NCI-H1417 treated with DMSO at 0.1 percent for 48 hours (cell line): ENCODE measurements at places on chromosomes 7 and 10.

- DNase-seq = no peak
These were observed 257.9 kb upstream of the AKR1E2 start for GRCh38 chr10:4568086-4568485.

DNA sequence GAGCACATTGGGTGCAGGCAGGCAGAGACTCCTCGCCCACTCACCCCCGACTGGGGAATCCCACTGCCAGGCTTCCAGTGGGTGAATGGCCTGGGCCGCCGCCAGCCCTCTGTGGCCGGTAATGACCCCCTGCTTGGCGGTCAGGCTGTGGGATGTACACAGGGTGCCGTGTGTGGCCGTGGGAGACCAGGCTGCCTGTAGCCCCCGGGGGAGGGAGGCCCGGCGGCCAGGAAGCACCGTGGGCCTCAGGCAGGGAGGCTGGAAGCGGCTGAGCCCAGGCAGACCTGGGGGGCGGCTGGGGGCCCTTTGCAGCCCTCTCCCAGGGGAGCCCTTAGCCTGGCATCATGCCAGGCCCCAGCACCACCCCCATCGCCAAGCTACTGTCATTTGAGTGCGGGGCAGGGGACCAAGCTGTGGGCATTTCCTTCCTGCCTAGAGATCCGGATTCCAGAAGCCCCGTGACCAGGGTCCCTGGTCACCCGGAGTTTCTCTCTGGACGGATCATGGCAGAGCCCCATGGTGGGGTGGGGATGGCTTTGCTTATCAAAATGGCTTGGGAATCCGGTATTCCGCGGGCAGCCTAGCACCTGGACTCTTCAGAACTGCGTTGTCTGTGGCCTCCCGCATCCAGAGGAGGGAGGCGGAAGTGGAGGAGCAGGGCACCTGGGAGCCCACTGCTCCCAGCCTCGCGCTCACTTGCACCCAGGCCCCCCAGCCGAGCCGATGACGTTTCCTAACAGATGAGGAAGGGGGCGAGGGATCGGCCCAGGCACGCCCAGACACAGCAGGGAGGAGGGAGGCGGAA, 1.1 kb downstream of the TTYH3 start:
- DNase-seq = peak; percentile 23

DNA sequence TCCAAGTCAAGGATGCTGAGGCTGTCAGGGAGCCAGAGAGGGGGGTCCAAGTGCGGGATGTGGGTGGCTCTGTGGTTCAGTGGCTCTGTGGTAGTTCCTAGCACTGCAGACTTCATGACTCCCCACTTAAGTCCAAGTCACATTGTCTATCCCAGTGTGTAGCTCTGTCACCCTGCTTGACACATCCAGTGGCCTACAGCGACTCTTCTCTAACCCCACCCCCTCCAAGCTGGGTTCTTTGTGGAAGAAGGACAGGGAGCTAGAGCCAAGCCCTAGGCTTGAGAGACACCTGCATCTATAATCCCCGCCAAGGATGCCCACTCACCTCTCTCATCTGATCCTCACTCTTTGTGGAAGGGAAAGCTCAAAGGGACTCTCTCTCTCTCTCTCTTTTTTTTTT, 57.6 kb downstream of the ADCYAP1R1 start:
- no peak for DNase-seq

DNA sequence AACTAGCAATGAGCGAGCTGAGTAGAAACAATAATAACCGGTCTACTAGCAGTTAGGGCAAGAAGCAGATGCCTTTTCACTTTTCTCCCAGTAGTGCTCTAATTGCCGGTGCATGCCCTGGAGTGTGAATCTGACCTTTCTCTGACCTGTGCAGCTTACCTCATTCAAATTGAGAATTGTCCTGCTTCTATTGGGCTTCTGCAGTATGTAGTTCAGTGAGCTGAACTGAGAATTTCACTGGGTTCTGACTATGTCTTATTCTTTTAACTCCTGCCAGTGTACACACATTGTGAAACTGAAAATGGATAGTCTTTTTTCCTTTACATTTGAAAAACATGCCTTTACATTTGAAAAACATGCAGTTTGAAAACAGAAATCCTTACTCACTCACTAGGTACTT, 157.9 kb upstream of the GRM3 start:
- DNase-seq = no peak

DNA sequence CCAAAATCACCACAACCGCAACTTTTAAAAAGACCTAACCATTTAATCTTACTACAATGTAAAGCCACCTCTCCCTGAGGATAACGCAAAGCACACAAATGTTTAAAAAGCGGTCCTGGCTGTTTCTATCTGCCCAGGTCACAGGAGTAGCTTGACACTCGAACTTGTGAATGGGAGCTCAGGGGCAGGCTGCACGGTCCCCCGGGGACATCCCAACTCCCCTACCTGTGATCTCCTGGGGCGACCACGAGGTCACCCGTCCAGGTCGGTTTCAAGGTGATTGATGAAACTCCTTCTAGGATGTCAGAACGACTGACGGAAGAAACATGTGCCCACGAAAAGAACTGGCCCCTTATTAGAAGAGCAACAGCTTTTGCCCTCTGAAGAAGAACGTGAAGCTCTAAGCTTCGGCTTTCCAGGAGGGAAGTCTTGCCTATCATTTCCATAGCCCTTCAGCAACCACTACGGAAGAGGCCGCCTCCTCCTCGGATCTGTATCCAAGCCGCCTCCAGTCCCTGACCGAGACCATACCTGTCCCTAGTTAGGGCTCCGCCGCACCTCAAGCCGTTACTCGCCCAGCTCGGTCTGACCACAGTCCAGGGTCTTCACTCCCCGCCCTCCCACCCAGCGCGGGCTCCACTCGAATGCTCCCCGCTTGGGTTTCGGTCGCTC, 459 bp downstream of the CYCS start:
- DNase-seq = no peak

DNA sequence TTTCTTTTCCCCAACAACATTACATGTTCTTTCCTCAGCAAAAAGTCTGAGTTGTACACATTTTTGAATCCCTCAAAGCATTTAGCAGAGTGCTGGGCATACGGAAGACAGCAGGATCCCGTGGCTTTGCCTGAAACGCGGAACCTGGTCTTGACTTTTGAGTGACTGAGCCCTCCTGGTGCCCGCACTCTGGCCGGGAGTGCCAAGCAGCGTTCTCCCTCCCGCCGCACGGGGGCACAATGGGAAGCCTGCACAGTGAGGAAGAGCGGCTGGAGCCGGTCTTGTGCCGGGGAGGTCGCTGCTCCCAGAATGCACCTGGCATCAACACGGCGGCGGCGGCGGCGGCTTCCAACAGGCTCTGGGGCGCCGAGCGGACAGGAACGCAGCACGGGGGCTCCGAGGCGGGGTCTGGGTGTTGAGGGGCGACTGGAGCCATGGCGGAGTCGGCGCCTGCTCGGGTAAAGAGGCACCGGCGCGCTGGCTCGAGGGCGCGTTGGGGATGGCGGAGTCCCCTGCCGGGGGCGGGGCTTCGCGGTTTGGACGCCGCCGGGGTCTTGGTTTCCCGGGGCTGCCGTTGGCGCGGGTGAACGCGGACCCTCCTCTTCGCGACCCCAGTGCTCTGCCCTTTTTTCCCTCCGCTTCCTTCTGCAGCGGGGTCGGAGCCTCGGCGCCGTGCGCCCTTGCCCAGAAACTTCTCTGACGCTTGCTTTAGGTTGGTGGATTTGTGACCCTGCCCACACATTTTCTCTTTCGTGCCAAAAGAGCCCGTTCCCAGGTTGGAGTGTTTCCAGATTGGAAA, at the start of gene ZNF212:
Gene ZNF212 (plus strand): TSS at position 307 of the 799 bp plus-strand sequence. CDS start 128 bp downstream, at position 435.
- peak; percentile 61 for DNase-seq

- DNase-seq = no peak
These were observed 29.4 kb downstream of the CDK14 start for GRCh38 chr7:90625562-90625961.

- no peak for DNase-seq
These were observed 63.1 kb downstream of the BMPR1A start for GRCh38 chr10:86819567-86819966.

DNA sequence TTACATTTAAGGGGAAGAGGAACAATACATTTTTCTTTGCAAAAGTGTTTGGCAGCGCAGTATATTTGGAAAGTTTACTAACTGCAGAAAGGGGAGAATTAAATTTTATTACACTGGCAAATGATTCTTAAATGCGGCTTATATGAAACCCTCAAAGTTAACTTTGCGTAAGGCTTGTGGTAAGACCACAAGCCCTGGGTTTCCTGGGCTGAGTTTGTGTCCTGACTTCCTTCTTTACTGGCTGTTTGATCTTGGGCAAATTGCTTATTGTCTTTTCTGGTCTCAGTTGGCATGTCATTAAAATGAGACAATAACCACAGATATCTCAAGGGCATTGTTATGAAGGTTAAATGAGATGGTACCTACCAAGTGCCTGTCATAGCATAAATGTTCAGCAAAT, 106.8 kb downstream of the GLRX3 start:
- DNase-seq = no peak

- DNase-seq = no peak
These were observed 6.7 kb upstream of the FAM170B start for GRCh38 chr10:49140304-49141177.

DNA sequence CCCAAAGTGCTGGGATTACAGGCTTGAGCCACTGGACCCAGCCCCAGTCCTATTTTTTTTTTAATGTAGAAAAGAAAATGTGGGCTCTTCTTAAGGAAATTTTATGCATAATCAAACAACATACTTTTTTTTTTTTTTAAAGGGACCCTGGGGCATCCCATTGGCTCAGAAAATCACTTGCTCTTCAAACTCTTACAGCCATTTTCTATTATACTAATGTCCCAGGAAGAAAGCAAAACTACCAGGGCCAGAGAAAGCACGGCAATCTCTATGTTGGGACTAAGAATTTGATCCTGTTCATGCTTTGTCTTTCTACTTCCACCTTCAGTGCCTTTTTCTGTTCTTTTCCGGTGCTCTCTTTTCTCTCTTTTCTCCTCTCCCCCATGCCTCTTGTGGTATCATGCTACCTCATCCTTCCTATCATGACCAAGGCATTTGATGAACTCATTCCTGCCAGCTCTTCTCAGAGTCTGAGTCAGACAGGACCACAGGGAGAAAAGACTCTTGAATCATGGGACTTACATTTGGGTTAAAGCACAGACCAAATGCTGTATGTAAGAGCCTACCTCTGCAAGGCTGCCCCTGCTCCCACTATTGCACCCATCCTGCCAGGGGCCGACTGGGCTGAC, 76.4 kb upstream of the CCNY start:
- no peak for DNase-seq

GRCh38 chr7:131802195-131802864, 245.9 kb upstream of the PODXL start:
- DNase-seq = no peak

- DNase-seq = no peak
These were observed 639.7 kb downstream of the AUTS2 start for GRCh38 chr7:70237831-70238575.

- no peak for DNase-seq
These were observed 333.3 kb downstream of the PRPF18 start for GRCh38 chr10:13920031-13920430.

- DNase-seq = no peak
These were observed 1.9 kb upstream of the RET start for GRCh38 chr10:43074827-43075611.

- DNase-seq = no peak
These were observed 16.5 kb downstream of the AVL9 start for GRCh38 chr7:32511791-32512190.
